Activated T-helper 1 cell treated with anti-CD3 and anti-CD28 coated beads, Interleukin-2, amount 50 U/mL, for 16 hours (primary cell): ENCODE measurements at places on chromosomes 16 and 17.

DNA sequence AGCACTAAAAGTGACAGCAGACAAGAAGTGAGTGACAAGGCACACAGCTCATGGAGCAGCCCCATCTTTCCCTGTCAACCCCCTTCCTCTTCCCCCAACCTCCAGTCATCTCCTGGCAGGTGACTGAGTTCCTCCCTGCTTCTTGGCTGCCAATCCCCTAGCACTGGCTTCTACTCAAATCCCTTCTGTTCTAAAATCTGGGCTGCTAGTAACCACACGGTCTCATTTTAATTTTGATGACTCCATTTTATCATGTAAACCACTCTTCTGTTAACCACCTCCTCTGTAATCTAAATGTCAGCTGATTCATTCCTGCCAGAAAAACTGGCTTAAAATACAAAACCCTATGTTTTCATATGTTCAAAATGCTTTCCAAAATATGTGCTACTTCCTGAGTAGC is 419.8 kb upstream of the MON1B start:
- DNase-seq, result no peak

DNA sequence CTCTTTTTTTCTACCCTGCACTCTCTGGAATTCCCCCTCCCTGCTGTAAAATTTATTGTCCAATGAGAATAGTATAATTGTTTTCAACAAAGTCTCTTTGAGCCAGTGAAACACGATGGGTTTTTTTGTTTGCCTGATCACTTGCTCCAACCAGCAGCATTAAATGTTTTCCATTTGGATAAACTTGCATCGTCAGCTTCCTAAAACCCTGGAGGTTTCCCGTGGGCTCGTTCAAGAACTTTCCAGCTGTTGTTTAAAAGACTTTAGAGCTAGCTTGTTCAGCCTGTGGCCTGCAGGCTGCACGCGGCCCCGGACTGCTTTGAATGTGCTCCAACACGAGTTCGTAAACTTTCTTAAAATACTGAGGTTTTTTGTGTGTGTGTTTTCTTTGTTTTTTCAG is 14.9 kb downstream of the NAGPA start:
- DNase-seq, result no peak

GRCh38 chr16:22627043-22627442 is 116.4 kb downstream of the NPIPB5 start:
- DNase-seq, result no peak

DNA sequence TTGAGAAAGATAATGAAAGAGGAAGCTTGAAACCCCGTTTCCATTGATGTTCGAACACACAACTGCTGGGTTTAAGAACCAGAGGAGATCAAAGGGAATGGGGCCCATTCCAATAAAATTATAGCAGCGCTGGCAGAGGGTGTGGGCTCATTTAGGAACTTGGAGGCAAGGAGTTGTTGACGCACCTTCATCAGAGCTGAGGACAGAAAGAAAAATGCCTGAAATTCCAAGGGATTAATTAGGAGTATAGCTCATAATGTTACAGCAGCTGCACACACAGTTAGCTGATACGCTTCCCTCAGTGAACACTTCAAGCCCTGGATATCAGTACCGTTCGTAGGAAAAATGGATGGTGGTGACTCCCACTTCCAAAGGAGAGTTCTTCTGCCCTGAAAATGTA is 127.2 kb downstream of the AXIN2 start:
- no peak for DNase-seq

DNA sequence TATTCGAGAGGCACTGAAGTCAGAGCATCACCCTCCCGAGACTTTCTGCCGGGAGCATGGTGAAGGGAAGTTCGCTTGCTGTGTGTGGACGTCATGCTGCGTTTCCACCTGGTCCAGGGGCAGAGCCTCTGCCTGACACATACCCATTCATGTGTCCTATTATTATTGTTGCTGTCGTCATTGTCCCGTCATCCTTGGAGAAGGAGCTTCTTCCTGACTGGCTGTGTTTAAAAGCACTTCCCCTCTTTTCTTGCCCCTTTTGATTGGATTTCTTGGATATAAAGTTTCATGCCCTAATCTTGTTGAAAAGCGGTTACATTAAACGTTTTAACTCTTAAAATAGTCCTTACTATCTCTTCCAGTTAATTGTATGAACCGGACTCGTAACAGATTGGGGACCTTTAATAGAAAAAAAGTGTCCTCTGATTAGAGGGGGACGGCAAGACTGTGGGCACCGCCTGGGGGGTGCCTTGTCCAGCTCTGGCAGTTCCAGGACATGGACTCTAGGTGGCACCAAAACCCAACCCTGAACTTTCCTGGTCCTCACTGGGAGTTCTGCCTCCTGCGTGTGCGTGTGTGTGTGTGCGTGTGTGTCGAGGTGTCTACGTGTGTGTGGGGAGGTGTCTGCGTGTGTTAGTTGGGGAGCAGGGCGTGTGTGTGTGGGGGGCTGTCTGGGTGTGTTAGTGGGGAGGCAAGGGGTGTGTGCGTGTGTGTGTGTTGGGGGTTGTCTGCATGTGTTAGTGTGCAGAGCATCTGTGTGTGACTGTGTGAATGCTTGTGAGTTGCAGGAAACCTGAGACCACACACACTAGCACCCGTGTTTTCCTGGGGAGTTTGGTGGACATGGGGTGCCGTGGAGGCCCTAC is 133.3 kb upstream of the CIBAR2 start:
- DNase-seq, result peak; percentile 6

DNA sequence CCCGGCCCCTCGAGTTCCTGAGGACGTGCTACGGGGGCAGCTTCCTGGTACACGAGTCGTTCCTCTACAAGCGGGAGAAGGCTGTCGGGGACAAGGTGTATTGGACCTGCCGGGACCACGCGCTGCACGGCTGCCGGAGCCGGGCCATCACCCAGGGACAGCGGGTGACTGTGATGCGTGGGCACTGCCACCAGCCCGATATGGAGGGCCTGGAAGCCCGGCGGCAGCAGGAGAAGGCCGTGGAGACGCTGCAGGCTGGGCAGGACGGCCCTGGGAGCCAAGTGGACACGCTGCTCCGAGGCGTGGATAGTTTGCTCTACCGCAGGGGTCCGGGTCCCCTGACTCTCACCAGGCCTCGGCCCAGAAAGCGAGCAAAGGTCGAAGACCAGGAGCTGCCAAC is 21.4 kb downstream of the FLYWCH1 start:
- no peak for DNase-seq

GRCh38 chr16:1042866-1043265 is 29.7 kb upstream of the SSTR5 start:
- DNase-seq, result no peak

- no peak for DNase-seq
Observed at GRCh38 chr17:9108146-9108545, 86.8 kb downstream of the NTN1 start.

DNA sequence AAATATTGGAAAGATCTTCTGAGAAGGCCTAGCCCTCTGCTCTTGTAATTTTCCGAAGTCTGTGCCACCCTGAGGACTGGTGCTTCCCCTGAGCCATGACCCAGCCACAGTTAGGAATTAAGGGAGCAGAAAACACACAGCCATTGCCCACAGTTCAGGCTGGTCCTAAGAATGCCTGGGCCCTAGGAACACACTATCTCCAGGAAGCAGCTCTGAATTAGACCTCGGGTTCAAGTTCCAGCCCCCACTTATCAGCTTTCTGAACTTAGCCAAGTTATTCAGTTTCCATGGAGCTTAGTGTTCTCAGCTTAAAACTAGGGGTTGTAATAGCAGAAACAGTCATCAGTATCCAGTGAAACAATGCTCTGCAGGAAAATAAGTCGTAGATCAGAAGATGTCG is 56.0 kb downstream of the CDH13 start:
- no peak for DNase-seq

- no peak for DNase-seq
Observed at GRCh38 chr16:11689031-11689840, 21.0 kb downstream of the SNN start.

- DNase-seq, result no peak
Observed at GRCh38 chr16:53433509-53433908, 762 bp upstream of the RBL2 start.

- DNase-seq, result no peak
Observed at GRCh38 chr16:18836702-18837101, 35.4 kb upstream of the ARL6IP1 start.

- DNase-seq, result no peak
Observed at GRCh38 chr16:65967376-65967775, 399.1 kb upstream of the CDH5 start.

DNA sequence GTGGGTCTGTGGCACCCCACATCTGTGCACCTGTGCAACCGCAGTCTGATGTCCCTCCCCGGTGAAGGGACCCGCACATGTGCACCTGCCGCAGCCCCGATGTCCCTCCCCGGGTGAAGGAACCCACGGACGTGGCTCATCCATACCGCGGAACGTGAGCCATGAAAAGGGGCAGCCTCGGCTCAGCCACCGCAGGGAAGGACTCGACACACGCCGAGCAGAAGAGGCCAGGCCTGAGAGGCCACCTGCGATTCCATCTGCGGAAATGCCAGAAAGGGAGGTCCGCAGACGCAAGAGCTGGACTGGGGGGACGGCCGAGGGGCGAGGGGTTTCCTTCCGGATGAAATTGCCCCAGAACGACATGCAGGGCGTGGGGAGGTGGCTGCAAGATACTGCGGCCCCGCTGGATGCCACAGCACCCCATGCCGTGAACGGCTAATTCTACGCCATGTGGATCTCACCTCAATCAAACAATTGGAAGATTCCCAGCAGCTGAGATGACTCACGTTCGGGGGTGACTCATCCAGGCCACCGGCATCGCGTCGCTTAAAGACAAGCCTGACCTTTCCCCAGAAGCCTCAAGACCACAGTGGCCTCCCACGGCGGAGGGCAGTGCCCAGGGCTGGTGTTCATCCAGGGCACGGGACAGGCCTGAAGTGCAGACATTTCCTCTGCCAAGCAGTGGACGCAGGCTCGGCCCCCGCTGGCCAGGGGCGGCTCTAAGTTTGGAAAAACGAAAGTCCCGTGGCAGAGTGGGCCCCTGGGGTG is 21.0 kb downstream of the SOX8 start:
- peak; percentile 46 for DNase-seq

GRCh38 chr16:79008869-79009179 is 591.7 kb downstream of the MAF start:
- no peak for DNase-seq

GRCh38 chr16:63289834-63290460 is 1253.7 kb upstream of the CDH8 start:
- no peak for DNase-seq

- DNase-seq, result no peak
Observed at GRCh38 chr16:58211245-58211644, 13.3 kb upstream of the CSNK2A2 start.

- no peak for DNase-seq
Observed at GRCh38 chr16:86508947-86509758, 1.2 kb upstream of the FOXF1 start.

- DNase-seq, result no peak
Observed at GRCh38 chr16:35909351-35909954, 2450.0 kb downstream of the TP53TG3F start.

DNA sequence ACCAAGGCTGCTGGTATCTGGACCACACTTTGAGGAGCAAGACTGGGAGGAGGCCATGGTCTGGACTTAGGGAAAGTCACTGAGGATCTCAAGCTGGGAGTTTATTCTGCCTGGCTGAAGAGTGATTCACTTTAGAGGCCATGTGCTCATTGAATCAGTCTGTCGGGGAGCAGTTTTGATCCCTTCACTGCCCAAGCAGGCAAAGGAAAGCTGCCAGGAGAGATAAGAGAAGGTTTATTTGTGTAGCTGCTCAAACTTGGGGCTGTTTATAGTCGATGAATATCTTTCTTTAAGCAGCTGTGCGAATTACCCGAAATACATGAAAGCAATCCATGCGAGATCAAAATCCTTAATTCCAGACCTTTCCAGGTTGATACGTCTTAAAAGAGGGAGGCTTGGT is 544.4 kb upstream of the EEF2KMT start:
- DNase-seq, result no peak

DNA sequence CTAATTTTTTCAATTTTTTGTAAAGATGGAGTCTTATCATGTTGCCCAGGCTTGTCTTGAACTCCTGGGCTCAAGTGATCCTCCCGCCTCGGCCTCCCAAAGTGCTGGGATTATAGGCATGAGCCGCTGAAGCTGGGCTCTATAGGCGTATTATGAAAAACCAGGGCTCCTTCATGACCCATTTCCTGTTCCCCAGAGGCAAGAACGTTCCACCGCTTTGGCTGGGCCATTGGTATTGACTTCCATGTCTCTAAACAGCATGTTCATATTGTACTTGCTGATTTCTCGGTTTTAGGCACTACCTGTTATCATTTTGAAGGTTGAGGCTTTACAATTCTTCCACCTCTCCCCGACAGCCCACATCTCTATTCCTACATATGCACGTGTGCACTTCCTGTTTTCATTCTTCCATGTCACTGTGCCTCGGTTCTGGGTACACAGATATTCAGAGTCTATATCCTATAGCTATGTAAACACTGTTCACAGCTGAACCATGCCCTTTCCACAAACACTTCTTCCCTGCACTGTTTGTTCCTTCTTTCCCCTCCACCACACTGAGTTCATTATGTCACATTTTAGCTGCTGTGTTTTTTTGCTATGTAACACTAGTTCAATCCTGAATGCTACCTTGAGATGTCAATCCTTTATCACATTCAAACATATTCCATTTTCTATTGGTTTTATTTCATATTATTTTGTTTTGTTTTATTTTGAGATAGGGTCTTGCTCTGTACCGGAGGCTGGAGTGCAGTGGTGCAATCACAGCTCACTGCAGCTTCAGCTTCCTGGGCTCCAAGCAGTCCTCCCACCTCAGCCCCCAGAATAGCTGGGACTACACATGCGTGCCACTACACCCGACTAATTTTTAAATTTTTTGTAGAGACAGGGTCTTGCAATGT is 16.8 kb upstream of the MAPK3 start:
- no peak for DNase-seq

DNA sequence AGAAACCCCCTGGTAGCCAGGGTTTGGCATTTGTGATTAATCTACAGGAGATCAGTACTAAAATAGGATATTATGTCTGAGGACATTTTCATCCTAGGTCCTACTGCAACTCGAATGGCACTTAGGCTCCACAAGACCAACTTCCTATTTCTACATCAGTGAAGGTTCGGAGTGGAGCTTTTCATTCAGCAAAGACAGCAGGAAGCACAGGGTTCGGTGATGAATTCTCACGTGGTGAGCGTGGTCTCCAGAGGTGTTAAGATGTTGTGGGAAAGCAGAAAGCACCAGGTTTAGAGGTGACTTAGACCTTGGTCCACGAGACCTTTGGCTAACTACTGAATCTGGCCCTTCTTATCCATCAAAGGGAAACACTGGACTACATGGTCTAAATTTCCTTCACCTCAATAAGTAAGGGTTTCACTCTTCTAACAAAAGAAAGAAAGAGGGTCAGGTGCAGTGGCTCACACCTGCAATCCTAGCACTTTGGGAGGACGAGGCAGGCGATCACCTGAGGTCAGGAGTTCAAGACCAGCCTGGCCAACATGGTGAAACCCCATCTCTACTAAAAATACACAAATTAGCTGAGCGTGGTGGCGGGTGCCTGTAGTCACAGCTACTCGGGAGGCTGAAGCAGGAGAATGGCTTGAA is 13.9 kb upstream of the HELZ start:
- no peak for DNase-seq
